ENCODE measurements at places on chromosomes 7 and 10.

DNA sequence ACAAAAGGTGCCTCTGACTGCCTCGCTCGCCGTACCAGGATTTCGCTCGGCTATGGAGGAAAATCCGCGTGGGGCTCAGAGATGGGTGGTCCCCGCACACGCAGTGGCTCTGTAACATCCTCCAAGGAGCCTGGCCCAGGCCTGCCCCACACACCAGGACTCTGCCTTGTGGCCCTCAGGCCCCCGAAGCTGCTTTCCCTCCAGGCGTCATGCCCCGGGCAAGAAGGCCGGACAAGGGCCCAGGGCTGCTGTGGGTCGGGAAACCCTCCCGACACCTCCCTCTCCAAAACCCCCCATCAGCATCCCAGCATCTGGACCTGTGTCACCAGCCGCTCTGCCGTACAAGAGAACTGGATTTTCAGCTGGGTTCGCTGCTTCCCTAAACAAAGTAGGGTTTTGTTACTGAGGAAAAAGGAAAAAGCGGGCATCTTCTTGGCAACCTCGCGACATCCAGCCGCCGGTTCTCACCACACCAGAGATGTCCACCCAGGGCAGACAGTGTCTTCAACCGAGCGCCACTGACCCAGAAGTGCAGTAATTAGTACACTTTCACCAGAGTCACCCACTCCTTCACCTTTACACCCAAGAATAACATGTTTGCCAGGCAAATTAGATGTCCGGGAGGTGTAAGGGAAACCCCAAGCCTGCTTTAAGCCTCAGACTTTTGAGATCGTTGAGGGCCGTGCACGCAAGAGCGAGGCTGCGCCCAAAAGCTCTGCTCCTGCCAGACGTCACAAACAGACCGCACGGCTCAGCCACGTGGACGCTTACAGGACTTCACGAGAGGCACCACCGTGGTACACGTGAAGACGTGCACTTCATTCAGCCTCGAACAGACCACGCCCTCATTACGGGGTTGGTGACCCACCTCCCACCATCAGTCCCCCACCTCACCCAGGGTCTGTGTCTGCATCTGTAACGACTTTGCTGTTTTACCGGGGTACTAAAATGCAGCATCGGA is 62.2 kb downstream of the DIP2C start:
- no peak for DNase-seq

DNA sequence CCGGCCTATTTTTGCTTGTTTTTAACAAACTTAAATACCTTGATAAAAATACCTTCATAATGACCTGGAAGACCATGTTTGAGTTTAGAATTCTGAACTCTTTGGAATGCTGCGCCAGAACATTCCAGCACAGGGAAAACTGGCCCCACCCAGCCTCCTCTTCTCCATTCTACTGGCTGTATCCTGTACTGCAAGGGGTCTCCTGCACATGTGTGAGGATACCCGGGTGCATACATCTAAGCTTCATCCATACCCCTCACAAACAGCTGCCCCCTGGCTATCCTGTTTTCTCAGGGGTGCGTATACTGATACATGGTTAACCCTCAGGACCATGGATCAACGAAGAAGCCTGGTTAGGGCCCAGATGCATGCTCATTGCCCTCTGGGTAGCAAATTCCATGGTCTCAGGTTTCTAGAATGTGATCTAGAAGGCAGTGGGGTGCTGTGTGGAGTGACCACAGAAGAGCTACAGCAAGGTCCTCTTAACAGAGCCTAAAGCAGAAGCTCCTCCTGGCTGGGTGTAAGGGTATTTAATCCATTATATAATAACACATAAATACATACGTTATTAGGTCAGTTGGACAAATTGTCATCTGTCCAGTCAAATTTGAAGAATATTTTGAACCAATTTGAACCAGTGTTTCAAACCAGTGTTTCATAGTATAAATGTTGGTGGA is 26.1 kb downstream of the HACD1 start:
- no peak for DNase-seq

- DNase-seq: no peak
Observed at GRCh38 chr7:158073845-158074840, 513.5 kb downstream of the PTPRN2 start.

DNA sequence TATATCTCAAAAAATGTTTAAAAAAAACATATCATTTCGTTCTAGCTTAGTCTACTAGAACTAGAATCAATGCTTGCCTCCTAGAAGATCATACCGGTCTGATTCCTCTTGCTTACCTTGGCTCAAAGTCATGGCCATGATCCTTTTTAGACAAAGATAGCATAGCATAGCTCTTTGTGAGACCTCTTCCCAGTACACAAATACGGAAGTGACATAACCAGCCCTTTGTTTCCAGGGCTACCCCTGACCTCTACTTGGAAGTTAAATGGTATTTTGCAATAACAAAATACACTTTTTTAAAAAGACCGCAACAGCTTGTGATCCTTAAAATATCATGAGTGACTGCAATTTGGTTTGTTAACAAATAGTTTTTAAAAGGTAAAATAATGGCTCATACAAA is 130.7 kb upstream of the NOBOX start:
- DNase-seq: no peak

DNA sequence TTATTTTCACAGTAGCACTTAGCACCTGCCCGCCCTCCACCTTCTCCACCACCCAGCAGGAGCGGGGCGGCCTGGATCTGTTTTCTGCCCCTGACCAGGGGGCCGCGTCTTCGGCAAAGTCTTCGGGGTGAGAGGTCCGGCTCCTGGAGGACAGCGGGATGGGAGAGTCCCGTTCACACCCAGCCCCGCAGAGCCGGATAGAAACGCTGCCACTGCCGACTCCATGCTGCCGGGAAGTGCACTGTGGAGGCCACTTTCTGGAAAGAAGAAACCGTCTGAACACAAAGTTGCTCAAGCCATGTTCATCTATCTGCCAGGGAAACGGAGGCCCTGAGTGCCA is 14.5 kb upstream of the ZNF273 start:
- no peak for DNase-seq

GRCh38 chr10:46014206-46014605 is 16.2 kb downstream of the NCOA4 start:
- no peak for DNase-seq

GRCh38 chr10:59628965-59629364 is 80.7 kb downstream of the SLC16A9 start:
- no peak for DNase-seq

- no peak for DNase-seq
Observed at GRCh38 chr10:62414359-62414758, 40.2 kb downstream of the ZNF365 start.

DNA sequence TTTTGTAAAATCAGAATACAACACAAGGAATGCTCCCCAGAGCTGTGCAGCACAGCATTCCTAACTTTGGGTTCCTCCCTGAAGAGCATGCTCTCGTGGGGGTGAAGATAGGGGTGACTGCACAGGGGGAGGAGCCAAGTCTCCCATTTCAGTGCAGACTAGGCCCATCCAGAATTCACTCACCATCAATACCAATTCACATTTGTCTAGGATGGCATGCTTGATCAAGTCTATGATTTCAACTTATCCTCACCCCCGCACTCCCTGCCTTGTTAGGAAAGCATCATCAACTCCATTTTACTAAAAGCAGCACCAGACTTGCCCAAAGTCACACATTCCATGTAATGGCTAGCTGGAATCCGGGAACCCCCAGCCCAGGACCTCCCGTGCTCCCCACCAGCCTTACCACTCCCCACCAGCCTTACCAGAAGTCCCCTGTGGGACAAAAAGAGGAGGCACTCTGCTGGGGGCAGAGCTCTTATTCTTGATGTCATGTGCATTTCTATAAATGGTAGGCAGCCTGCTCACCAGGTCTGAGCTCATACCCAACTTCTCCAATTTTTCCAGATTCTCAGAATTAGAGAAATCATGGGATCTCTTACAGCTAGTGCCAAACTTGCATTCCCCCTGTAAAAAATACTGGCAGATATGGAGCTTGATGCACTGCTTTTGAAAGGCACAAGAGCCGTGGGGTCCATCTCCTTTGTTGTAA is 6.2 kb downstream of the PARP12 start:
- no peak for DNase-seq

- no peak for DNase-seq
Observed at GRCh38 chr7:132489776-132490237, 86.5 kb downstream of the PLXNA4 start.

DNA sequence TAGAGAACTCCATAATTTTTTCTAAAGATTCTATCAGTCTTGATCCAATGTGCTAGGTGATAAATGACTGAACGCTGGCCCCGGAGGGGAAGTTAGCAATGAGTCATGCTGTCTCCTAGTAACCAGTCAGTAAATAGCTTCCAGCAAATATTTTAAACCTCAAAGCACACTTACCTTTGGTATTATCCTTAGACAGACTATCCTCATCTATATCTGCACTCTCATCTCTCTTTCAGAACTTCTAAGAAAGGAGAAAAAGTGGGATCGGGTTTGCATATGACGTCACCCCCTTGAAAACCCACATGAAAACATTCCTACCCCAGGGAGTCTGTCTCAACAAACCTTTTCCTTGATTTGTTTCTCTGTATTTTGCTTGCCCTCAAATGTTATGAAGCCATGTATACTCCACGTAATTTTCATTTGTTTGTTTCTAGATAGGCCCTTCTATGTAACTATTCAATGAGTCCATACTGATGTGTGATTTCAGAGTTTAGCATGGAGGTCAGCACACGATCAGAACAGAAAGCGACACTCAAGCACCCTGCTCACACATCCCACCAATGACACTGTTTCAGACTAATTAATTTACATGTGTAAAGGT is 174.9 kb upstream of the NRP1 start:
- no peak for DNase-seq

GRCh38 chr7:4749798-4750197 is 25.6 kb upstream of the AP5Z1 start:
- no peak for DNase-seq

DNA sequence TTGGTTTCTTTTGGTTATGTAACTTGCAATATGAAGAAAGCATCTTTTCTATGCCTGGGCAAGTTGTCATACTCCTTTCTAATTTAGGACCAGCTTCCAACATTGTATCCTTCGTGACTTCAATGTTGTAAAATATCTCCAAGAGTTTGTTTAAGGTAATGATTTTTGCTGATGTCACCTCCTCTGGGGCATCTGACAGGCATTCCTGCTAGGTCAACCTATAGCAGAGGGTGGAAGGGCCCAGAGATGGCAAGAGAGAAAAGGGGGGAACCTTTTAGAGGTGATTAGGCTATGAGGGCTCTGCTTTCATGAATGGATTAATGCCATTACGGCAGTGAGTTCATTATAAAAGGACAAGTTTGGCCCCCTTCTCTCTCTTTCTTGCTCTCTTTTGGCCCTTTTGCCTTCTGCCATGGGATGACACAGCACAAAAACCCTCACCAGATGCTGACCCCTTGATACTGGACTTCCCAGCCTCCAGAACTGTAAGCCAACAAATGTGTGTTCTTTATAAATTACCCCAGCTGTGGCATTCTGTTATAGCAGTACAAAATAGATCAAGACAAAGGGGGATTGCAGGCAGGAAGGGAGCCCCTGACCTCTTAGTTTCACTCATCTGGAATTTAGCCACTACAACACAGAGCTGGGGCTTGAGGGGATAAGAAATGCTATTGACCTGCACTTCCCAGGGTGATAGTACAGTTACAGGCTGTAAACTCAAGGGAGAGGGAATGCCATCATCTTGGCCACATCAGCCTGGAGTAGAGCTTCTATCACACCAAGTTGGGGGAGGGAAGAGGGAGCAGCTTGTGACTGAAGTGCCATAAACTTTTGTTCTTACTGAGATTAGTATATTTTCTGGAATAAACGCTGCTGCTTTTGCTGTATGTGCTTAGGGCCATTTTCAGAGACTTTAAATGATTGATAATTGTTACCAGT is 195.9 kb downstream of the CFTR start:
- DNase-seq: no peak

GRCh38 chr7:110830778-110831177 is 260.1 kb upstream of the LRRN3 start:
- no peak for DNase-seq

DNA sequence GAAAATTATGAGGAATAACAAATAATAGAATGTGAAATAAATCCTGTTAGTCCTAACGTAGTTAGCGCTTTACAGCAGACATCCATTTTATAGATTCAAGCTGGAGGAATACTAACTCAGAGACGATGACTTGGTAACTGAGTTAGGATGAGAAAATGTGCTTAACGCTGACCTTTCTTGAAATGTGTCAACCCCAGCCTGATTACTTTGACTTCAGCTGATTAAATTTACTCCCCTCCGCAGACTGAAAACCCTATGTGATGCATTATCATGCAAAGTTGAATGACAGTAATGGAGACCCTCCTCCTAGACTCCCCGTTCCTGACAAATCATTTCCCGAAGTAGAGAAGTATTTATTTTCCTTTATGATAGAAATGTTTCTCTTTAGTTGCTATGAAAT is 54.5 kb downstream of the WDFY4 start:
- DNase-seq: no peak

DNA sequence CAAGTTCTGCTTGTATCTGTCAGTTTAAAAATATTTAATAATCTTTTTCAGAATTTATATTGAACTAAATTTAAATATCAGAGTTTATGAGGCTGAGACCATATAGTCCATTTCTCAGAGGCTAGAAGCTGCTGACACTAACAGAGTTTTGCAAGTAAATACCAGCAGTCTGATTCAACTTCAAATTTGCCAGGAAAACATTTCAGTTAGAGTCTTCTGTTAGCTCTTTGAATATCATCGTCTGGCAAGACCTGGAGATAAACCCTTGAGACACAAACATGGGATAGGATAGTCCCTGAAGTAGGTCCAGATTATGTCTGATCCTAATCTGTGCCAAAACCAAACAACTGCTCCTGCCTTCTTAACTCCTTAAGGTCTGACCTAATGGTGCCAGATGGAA is 472.8 kb upstream of the STEAP1 start:
- no peak for DNase-seq

GRCh38 chr10:87868277-87868676 is 4.9 kb downstream of the PTEN start:
- no peak for DNase-seq

DNA sequence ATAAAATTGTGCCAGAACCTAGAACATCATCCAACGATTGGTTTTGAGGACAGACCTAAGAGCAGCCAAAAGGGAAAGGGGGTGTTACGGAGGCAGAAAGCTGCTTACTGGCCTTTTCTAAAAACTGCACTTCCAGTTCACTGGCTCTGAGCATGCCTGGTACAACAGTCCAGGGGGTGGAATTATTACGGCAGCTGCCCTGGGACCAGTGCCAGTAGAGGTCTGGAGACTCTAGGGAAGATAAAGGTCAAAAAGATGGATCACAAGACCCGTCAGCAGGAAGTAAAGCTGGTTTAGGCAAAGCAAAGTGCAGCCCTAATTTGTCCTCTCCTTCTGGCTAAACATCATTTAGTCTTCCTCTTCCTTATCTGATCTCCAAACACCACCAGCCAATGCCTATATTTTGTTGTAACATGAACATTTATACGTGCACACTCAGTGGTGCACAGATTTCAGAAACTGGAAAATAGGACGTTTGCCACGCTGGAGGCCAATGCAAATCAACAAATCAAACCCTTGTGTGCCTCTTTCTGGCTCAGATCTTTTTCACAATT is 216.4 kb upstream of the DPP6 start:
- DNase-seq: no peak

GRCh38 chr10:81872206-81872862 is 2.7 kb upstream of the NRG3 start:
- no peak for DNase-seq

- DNase-seq: no peak
Observed at GRCh38 chr7:14341200-14341775, 351.8 kb upstream of the ETV1 start.
